Naive thymus-derived CD8-positive, alpha-beta T cell (primary cell): ENCODE measurements at places on chromosomes 1 and 21. TPM values are rescaled to one million over a fixed set of nuclear protein-coding genes. Genes with fewer than 3 reads are reported as not detected.

DNA sequence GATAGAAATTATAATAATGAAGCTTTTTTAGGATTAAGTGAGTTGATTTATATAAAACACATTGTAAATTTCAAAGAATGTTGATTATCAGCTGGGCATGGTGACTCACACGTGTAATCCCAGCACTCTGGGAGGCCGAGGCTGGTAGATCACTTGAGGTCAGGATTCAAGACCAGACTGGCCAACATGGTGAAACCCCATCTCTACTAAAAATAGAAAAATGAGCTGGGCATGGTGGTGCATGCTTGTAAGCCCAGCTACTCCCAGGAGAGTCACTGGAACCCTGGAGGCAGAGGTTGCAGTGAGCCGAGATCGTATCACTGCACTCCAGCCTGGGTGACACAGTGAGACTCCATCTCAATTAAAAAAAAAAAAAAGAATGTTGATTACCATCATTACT, 18.4 kb downstream of the ADAMTS1 start:
- H3K4me3 ChIP-seq: no peak overlapping the region
- no peak for DNase-seq

Gene BARHL2
- total RNA-seq: not detected

DNA sequence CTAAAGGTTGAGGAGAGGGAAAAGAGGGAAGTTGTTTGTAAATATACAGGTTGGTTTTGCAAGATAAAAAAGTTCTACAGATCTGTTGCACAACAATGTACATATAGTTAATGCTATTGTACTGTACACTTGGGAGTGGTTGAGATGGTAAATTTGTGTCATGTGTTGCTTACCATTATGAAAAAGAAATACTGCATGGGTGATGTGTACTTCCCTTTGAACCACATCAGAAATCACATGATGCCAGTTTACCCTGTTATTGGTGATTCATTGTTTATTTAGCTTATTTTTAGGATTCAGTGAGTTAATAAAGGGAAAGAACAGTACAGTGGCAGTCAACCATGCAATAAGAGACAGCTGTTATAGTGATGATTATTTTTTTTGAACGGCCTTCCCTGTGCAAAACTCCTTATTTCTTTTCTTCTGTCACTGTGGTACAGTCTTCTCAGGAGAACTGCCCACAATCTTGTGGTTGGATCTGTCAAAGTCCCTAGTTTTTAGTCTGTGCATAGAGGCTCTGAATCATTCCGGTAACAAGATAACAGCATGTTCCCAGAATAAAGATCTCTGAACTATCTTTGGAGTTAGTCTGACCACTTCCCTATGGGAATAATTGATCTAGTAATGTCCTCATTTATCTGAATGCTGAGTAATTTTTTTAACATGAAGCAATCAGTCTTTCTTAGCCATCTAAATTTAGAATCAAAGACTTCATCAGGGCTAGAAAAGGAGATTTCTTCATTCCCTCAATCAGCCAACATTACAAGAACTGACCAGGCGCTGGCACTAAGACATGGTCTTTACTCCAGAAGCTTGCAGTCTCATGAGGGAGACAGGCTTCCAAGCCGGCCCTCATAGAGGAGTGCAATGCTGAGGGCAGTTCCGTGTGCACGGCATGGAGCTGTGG, 84.2 kb downstream of the SH3GLB1 start:
- no peak overlapping the region for H3K27ac ChIP-seq
- no peaks in the 10 kb centered on the region for H3K27me3 ChIP-seq
- no peak overlapping the region for H3K4me3 ChIP-seq
- H3K4me1 ChIP-seq: no peaks in the 10 kb centered on the region
- no peak for DNase-seq

DNA sequence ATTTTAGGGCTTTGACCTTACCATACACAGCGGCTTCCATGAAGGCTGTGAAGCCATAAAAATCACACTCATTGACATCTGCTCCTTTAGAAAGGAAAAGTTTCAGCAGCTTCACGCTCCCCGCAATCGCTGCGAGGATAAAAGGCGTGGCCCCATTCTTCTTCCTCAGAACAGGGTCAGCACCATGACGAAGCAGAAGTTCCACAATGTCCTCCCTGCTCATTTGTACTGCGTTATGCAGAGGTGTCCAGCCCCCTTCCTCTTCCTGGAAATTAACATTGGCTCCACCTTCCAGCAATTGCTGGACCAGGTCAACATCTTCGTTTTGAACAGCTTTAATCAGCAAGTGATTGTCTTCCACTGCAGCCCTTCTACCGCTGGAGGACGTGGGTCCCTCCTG, 2.7 kb downstream of the RNASEL start:
- H3K27ac ChIP-seq: no peak overlapping the region
- no peak for DNase-seq
- no peaks in the 10 kb centered on the region for H3K27me3 ChIP-seq
- no peak overlapping the region for H3K4me3 ChIP-seq

DNA sequence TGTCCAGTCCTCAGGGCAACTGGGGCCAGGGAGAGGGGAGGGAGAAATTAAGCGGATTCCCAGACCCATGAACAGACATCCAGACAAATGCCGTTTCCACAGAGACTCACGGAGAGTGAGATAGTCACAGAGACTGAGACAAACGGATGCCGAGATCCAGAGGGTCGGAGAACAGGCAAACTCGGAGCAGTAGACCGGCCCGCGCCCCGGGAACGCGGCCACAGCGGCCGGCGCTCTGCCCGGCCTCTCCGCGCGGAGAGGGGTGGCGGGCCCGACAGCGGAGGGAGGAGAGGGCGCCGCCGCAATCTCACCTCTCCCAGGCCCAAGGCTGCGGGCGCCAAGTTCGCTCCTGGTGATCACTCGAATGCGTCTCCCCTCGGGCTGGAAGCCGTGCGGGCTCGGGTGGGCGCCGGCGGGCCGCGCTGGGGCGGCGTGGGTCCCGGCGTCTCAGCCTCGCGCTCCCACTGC, 831 bp upstream of the FOXD2 start:
- H3K4me3 ChIP-seq: peak overlapping the region; percentile 91
- no peak for DNase-seq
- no peaks in the 10 kb centered on the region for H3K36me3 ChIP-seq
- peaks cover 9% of the 10 kb centered on the region for H3K27me3 ChIP-seq
- H3K27ac ChIP-seq: peak overlapping the region; percentile 47
- H3K4me1 ChIP-seq: peaks cover 41% of the 10 kb centered on the region

DNA sequence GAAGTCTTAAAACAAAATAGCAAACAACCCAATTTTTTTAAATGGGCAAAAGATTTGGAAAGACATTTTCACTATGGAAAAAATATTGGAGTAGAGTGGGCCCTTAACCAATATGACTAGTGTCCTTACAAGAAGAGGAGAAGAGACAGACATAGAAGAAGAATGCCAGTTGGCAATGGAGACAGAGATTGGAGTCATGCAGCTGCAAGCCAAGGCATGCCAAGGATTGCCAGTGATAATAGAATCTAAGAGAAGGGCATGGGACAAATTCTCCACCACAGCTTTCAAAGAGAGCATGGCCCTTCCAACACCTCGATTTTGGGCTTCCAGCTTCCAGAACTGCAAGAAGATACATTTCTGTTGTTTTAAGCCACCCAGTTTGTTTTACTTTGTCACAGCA, 92.7 kb downstream of the RGS2 start:
- H3K27ac ChIP-seq: no peak overlapping the region
- no peaks in the 10 kb centered on the region for H3K36me3 ChIP-seq
- H3K4me1 ChIP-seq: peaks cover 2% of the 10 kb centered on the region

Gene FOXO6
- total RNA-seq: not detected

DNA sequence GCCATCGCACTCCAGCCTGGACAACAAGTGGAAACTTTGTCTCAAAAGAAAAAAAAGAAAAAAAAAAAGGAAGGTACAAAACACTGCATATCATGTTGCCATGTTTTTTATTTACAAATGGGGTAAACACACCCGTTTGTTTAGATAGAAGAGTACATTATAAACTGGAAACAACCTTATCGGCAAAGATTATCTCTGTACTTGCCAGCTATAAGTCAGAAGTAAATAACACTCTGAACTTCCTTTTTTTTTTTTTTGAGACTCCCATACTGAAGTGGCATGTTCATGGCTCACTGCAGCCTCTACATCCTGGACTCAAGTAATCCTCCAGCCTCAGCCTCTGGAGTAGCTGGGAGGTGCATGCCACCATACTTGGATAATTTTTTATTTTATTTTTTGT, 21.9 kb downstream of the USP48 start:
- peaks cover 12% of the 10 kb centered on the region for H3K4me1 ChIP-seq
- H3K36me3 ChIP-seq: no peaks in the 10 kb centered on the region
- H3K4me3 ChIP-seq: no peak overlapping the region
- no peak overlapping the region for H3K27ac ChIP-seq
- no peaks in the 10 kb centered on the region for H3K27me3 ChIP-seq
- DNase-seq: no peak

Gene OR6N2
- total RNA-seq: not detected

DNA sequence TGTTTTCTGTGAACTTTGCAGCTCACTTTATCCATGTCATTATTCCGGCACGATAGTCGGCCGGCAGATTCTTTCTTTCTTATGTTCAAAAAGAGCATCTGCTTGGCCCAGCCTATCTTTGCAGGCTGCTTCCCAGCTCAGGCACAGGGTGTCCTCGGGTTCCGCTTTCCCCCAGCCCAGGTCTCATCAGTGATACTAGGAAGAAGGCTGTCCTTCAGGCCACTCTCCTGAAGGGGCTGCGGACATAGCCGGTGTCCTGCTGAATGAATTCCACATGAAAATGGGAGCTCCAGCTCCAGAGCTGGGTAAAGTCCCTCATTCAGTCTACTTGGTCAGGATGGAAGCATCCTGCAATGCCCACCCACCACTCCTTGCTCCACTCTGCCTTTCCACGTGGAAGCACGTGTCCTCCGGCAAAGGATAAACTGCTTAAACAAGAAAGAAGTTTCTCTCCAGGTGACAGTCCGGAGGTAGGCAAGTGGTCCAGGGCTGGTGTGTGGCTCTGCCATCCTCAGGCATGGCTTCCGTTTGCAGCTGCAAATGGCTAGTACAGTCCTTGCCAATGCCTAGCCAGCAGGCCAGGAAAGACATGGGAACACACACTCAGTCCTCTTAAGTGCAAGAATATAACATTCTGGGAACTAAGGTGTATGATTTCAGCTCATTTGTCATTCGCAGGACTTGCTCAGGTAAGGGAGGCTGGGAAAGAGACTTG, 161.0 kb downstream of the TRIM33 start:
- H3K36me3 ChIP-seq: peaks cover 2% of the 10 kb centered on the region
- H3K27me3 ChIP-seq: no peaks in the 10 kb centered on the region
